ENCODE measurements at places on chromosomes 16 and 17.
A peak's percentile ranks its signal among the peaks of the same experiment; 100 is the strongest.

DNA sequence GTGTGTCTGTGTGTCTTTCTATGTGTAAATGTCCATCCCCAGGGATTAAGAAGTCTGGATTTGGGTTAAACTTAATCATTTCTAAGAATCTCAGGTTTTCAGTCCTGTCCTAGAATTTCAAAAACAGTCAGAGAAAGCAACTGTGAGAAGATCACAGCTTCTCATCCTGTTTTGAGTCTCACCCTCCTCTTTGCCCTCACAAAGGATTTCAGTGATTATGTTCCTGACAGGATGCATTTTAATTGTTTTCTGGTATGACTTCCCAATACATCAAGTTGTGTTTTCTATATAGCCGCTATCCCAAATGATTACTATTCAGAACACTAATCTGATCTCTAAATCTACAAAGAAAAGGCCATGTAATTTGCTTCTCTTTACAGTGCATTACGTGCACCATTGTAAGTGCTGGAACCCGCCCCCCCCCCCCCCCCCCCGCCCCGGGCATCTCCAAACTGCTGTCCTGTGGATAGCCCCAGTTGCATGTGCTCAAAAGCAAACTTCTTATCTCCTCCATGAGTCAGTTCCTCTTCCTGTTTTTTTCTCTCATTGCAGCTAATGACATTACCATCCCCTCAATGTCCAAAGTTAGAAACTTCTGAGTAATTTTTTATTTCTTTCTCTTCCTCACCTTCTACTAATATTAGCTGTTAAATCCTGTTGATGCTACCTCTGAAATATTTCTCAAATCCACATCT lies 73.9 kb downstream of the CDH13 start:
- peak; percentile 38 for DNase-seq

DNA sequence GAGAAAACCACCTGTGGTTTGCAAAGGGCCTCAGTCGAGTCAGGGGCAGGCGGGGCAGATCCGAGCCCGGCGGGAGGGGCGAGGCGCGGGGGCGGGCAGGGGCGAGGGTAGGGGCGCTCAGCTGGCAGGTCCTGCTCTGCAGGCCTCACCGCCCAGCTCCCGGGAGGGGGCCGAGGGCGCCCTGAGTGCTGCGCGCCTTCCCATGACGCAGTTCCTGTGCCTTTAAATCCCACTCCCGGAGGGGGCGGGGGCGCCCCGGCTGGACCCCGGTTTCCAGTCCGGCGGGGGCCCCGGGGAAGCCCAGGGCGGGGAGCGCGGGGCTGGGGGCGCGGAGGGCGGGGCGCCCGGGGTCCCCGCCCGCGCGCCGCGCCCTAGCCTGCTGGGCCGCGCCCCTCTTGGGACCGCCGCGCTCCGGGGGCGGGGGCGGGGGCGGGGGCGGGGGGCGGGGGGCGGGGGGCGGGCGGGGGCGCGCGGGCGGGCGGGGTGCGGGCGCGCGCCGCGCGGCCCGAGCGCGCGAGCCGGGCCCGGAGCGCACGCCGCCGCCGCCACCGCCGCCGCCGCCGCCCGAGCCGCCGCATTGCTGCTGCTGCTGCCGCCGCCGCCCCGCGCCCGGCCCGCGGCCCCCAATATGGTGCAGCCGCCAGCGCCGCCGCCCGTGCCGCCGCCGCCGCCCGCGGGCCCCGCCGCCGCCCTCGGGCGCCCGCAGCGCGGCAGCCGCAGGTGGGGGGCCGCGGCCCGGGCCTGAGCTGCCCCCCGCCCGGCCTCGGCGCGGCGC lies at the start of gene JPH3:
JPH3 (plus strand) TSS at position 508 of the 775 bp plus-strand sequence. CDS start 639 bp downstream, outside the sequence.
- no peak for DNase-seq

- no peak for DNase-seq
These were observed 91.7 kb upstream of the CACNG3 start for GRCh38 chr16:24164416-24164815.

DNA sequence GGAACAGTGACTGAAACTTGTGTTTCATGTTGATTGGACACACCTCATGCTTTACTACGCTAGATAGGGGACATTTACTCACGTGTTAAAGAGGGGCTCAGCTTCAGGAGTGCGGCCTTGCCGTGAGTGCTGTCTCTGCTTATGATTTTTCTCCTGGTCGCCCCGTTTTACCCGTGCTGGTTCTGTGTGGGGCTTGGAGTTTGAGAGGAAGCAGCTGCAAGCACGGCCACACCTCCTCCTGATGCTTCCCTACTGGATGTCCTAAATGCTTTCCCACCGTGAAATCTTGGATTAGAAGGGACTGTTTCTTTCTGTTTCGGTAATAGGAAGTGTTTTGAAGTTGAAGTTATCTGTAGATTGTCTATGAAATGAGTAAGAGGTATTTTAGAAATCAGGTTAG lies 54.0 kb upstream of the ZNF750 start:
- no peak for DNase-seq

DNA sequence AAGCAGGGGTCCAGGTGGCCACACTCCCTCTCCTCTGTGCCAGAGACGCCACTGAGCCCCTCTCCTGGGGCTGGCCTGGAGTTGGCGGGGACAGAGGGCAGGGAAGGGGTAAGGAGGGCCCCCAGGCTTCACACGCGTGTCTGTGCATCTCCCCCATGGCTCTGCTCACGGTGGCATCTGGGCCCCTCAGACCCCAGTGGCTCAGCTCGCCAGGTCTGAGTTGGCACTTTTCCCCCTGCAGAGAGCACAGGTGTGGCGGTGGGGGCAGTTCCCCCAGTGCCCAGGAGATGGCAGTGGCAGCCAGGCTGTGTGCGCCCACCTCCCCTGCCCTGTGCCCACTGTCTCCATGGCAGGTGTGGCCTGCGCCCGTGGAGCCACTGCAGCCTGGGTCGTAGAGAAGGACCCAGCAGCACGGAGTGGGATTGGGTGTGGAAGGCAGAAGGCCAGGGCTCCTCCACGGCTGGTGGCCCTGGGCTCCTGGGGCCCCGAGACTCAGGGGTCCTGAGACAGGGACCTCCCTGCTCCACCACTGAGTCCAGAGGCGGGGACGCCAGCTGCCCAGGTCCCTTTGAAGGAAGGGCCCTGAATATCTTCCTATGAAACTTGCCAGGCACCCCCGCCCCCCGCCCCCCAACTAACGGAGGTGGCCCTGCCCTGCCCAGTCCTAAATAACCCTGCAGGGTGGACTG lies 4.3 kb upstream of the APRT start:
- no peak for DNase-seq
